ENCODE measurements at places on chromosomes 12 and 14.

DNA sequence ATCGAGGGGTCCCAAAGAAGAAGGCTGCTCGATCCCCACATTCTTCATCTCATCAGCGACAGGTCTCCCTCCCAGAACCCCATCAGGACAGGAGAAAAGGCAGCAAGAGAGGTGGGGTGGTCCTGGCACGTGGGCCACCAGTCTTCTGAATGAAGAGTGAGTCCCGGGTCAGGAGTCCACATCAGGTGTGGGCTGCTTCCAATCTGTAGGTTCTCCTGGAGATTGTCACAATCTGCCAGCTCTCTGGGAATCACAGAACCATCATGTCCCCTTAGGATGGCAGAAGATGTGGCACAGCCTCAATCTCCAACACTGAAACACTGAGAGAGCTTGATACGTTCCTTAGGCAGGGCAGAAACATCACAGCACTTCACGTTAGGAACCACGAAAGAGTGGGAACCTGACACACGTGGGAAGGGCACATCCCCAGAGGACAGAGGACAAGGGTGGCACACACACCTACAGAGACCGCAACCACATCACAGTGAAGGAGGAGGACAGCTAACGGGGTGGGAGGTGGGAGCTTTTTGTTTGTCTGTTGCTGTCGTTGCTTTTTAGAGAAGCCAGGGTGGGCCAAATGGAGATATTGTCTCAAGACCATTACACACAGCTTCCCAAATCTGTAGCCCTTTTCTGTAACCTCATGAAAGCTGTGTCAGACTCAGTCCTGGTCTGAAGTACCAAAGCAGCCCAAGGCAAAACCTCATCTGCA, 284.5 kb downstream of the DPF3 start:
- no peak for DNase-seq

- DNase-seq: no peak
These were observed 389.9 kb downstream of the RPS29 start for GRCh38 chr14:49196327-49196726.

- DNase-seq: no peak
These were observed 240.3 kb upstream of the PLEKHG7 start for GRCh38 chr12:92462527-92462926.

GRCh38 chr12:99343960-99344359, 303.6 kb upstream of the GARIN6 start:
- no peak for DNase-seq

- peak; percentile 76 for DNase-seq
These were observed 11.7 kb downstream of the PTHLH start for GRCh38 chr12:27960821-27961220.

GRCh38 chr12:92771001-92771400, 68.2 kb downstream of the PLEKHG7 start:
- DNase-seq: no peak

All from muscle of arm (tissue), 14 donors.